ENCODE measurements at places on chromosomes 2 and 18.

- DNase-seq = no peak
These were observed 9.2 kb downstream of the FKBP1B start for GRCh38 chr2:24058564-24059271.

DNA sequence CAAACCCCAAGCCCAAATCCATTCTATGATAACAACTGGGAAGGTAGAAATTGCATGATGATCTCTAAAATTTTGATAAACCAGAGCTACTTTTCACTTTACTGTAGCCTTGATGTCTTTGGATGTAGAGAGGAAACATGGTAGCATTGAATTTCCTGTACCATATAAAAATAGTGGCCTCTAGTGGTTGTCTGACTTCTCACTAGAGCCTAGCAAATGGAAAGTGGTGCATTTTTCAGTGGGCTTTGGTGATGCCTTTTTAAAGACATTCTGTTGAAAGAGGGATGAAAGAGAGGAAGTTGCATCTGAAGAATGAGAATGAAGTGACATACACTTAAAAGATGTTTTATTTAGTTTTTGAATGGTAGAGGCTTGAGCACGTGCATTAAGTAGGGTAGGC is 662.2 kb downstream of the XIRP2 start:
- DNase-seq = no peak

DNA sequence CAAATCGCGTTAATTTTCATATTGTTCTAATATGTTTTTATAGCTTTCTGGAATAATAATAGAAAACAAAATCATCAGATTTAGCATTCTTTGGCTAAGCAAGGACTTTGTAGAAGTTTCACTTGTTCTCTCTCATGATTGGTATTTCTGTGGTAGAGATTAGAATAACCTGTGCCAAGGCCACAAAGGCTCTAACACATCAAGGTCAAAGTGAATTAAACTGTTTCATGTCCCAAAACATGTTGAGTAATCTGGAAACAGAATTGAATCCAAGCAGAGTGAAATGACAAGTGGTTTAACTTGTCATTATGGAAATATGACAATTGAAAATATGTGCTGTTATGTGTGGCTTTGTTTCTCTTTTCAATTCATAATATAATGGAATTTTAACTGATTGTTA is 617.4 kb downstream of the CCDC85A start:
- no peak for DNase-seq

- DNase-seq = no peak
These were observed 78.1 kb downstream of the TWIST2 start for GRCh38 chr2:238925816-238926521.

GRCh38 chr2:163401481-163401880 is 334.3 kb downstream of the FIGN start:
- no peak for DNase-seq

DNA sequence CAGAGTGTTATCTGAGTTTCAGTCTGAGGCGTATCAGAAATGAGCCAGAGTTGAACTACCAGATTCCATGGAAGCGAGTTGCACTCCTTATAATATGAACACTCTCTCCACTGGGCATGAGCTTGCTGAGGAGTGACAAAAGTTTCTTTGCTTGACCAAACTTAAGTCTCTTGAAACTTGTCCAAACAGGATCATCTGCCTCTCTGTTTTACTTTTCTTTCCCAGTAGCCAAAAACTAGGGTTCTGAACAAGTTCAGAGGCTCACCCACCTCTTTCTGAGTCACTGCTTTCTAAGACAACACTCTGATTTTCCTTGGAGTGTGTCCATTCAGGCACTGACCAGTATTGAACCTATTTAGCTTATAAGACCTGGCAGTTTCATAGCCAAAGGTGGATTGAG is 233.2 kb upstream of the TCF4 start:
- no peak for DNase-seq

- DNase-seq = no peak
These were observed 18.3 kb downstream of the NHEJ1 start for GRCh38 chr2:219142329-219142728.

DNA sequence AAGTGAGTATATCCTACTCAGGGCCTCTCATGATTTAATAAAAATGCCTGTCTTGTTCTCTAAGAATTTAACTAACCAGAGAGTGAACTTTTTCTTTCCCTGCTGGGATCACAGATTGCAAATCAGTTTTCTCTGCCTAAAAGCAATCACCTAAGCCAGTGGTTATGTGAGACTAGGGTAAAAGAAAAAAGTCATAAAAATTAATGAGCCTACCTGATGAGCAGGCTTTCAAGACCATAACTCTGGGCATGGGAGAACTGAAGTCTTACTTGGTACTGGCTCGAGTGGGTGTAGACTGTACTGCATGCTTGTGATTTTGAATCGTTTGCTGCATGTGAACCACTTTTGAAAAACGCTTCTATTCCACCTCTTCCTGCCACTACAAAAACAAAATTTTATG is 1677.0 kb upstream of the LRRTM1 start:
- no peak for DNase-seq

GRCh38 chr2:158507141-158507540 is 50.4 kb downstream of the PKP4 start:
- DNase-seq = no peak

DNA sequence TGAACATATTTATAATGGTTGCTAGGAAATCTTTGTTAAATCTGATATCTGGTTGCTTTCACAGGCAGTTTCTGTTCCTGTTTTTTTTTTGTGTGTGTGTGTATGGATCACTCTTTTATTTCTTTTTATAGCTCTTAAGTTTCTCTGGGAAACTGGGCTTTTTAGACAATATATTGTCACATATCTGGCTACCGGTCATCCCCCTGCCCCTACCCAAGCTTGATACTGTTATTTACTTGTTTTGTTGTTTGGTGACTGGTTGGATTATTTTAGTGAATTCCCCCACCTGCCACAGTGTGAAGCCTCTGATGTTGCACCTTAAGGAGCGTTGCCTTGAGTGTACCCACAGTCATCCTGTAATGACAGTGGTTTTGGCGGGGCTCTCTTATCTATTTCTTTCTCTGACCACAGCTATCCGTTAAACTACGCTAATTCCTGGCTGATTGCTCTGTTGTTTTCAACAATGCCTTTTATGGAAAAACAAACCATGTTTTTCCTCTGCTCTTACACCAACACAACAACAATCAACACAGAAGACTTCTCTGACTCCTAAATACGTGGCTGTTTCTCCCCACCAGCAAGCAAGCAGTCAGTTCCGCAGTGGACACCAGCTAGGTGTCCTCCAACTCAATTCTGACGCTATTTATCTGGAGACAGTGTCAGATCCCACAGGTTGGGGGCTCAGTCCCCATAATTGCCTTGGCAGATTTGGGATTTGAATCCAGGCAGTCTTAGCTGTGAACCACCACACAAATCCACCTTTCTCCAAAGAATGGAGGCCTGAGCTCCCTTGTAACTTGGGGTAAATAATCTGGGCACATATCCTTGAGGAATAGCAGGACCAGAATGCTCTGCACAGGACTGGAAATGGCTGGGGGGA is 10.9 kb downstream of the GNLY start:
- DNase-seq = no peak

DNA sequence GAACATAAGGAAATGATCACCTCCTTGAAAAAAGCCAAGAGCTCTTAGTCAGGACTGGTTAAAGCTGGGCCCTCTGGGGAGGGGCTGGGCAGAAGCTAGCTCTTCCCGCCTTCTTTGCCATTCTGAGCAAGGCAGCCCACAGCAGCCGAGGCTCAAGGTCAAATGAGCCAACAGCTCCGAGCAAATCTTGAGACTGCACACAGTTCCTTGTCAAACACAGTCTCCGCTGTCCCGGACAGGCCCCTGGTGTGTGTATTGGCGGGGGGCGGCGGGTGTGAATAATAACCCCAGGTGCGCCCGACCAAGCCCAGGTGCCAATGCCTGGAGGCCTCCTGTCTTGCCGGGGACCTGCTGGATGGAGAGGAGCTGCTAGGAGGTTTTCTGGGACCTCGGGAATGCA is 46.4 kb upstream of the ACAA2 start:
- DNase-seq = no peak

DNA sequence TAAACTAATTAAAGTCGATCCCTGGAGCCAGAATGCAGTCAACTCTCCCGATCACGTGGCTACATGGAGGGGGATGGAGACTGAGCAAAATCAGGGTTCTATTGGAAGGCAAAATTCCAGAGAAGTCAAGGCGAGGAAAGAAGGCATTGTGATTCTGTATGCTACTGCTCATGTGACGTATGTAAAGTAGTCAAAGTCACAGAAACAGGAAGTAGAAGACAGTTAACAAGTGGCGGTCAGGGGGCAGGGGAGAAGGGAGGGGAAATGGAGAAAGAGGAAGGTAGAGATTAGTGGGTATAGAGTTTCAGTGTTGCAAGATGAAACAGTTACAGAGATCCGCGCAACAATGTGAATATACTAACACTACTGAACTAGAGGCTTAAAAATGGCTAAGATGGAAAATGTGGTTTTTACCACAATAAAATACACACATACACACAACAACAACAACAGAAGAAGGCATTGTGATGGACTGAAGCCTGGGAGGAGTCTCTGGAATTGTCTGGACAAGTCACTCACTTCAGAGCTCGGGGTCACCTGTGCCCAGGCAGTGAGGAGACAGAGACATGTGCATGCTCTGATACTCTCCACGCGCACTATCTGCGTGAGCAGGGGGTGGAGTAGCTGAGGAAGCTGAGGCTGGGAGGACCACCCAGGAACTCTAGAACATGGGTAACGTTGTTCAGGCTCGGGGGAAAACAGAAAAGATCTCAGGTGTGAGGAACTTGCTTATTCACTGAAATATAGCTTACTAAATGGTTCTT is 89.9 kb upstream of the CDCA7 start:
- no peak for DNase-seq

DNA sequence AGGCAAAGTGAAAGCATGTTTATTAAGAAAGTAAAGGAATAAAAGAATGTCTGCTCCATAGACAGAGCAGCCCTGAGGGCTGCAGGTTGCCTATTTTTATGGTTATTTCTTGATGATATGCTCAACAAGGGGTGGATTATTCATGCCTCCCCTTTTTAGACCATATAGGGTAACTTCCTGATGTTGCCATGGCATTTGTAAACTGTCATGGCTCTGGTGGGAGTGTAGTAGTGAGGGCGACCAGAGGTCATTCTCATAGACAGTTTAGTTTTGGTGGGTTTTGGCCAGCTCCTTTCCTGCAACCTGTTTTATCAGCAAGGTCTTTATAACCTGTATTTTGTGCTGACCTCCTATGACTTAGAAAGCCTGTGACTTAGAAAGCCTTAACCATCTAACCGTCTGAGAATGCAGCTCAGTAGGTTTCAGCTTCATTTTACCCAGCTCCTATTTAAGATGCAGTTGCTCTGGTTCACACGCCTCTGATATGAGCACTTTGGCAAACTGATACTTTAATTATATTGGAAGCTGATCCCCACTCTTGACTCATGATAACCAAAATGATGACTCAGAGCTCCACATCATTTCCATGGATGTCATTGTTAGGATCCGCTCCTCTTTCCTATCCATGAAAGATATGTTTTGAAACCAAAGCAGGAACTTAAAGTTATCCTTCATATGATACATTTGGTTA is 14.5 kb upstream of the ERMN start:
- DNase-seq = no peak

DNA sequence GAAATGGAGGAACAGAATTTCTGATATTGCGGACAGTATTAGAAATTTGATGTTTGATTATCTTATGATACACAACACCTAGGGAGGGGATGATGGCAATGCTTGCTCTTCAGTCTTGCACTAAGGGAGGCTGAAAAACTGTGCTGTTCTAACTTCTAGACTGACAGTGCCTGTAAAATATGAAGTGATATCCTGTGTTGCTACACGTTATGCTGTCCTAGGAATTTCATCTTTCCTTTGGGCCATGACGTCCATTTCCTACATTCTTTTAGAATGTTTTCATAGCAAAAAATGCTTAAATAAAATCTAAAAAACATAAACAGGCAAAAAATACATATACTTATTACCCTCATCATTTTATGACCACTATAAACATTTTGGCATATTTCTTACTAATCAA is 55.3 kb downstream of the OSBPL1A start:
- no peak for DNase-seq

GRCh38 chr2:189937691-189938090 is 124.8 kb downstream of the MSTN start:
- no peak for DNase-seq

GRCh38 chr18:14974576-14974975 is 226.6 kb downstream of the ANKRD30B start:
- DNase-seq = no peak

DNA sequence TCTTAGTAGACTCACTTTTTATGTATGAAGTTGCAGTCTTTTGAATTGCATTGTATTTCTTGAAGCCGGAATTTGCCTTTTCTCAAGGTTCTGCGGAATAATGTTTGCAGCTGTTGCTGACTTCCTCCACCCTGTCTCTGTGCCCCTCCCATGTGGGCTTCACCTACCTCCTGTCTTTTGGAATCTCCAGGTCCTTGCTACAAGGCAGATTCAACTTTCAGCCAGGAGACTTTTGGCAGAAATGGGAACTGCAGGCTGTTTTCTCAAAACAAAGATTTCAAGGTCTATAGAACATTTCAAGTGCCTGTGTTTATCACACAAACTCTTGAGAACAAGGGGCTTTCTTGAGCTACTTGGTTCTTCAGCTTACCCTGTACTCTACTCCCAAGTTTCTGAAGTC is 25.6 kb downstream of the ZNF236 start:
- DNase-seq = no peak

DNA sequence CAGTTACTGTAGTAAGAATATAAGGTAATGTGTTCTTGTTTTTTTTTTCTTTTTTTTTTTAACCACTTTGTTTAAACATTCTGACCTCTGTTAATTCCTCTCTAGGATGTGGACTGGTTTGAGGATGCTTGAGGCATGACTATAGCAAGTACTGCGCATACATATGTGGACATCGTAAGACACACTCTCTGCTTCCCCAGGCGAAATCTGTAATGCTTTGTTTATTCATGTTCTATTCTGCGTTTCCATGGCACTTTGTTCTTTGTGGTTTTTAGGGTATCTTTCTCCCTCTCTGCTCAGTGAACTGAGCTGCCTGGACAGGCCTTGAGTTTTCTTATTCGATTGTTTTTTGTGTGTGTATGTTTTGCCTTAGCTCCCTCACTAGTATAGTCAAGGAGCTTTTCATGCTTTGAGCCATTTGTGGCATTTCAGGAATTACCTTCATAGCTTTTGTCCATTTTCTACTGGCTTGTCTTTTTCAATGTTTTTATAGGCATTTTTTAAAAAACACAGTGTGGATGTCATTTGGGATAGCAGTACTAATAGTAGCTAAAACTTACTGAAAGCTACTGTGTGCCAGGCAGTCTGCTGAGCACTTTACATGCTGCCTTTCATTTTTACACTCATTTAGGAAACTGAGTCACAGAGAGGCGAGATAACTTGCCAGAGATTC is 1.9 kb upstream of the SH3BP4 start:
- no peak for DNase-seq

GRCh38 chr2:181862583-181863281 is 28.8 kb upstream of the ITPRID2 start:
- no peak for DNase-seq

GRCh38 chr2:240584486-240585031 is 2.0 kb upstream of the CAPN10 start:
- DNase-seq = no peak

- no peak for DNase-seq
These were observed 92.7 kb downstream of the VWC2L start for GRCh38 chr2:214503568-214503967.

- DNase-seq = peak; percentile 60
These were observed 228.6 kb upstream of the CHST9 start for GRCh38 chr18:27413495-27414401.

GRCh38 chr2:185335879-185336278 is 402.7 kb upstream of the FSIP2 start:
- DNase-seq = no peak

- DNase-seq = no peak
These were observed 19.6 kb downstream of the EHD3 start for GRCh38 chr2:31253356-31254131.

- peak; percentile 47 for DNase-seq
These were observed 346.9 kb downstream of the DYSF start for GRCh38 chr2:71800106-71800809.

- peak; percentile 25 for DNase-seq
These were observed 21.6 kb upstream of the SLC20A1 start for GRCh38 chr2:112623913-112624777.

Data from right forelimb (tissue), 1 donor.